CD14-positive monocyte (primary cell): ENCODE measurements at places on chromosomes 3 and 15. TPM values are rescaled to one million over a fixed set of nuclear protein-coding genes. Genes with fewer than 3 reads are reported as not detected.

The CFAP100 gene
- not detected in 2 replicates for polyA plus RNA-seq

DNA sequence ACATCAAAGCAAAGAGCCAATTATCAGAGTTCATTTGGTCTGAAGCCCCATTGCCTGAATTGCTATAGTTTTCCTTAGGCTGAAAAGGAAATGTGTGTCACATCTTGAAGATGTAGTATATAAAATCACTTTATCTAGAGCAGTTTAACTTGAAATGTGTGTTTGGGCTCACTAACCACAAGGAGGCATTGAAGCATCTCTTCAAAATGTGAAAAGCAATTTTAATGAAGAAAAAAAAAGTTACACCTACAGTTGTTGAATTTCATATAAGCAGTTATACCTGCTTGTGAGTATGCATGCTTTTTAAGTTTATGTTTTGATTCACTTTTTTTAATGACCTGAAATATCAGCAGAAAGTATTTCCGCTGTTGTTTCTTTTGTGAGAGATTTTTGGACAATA lies 129.3 kb downstream of the IQCH start:
- H3K36me3 ChIP-seq = no peaks in the 10 kb centered on the region
- no peak overlapping the region for H3K27ac ChIP-seq
- no peak overlapping the region for H3K4me3 ChIP-seq
- no peaks in the 10 kb centered on the region for H3K27me3 ChIP-seq
- DNase-seq = no peak

The UBE2E2 gene
- 78.0 TPM for polyA plus RNA-seq

- DNase-seq = no peak
- H3K4me3 ChIP-seq = no peak overlapping the region
- H3K27me3 ChIP-seq = no peaks in the 10 kb centered on the region
- no peak overlapping the region for H3K27ac ChIP-seq
- no peaks in the 10 kb centered on the region for H3K4me1 ChIP-seq
These were observed 26.7 kb downstream of the SLC2A2 start for GRCh38 chr3:170999737-171000242.

GRCh38 chr3:53665608-53666425 lies 171.4 kb downstream of the CACNA1D start:
- no peak for DNase-seq
- no peak overlapping the region for H3K27ac ChIP-seq
- H3K36me3 ChIP-seq = no peaks in the 10 kb centered on the region
- H3K4me1 ChIP-seq = no peaks in the 10 kb centered on the region
- H3K4me3 ChIP-seq = no peak overlapping the region
- peaks cover 2% of the 10 kb centered on the region for H3K27me3 ChIP-seq

The ENTPD3 gene
- polyA plus RNA-seq = not detected in 2 replicates

DNA sequence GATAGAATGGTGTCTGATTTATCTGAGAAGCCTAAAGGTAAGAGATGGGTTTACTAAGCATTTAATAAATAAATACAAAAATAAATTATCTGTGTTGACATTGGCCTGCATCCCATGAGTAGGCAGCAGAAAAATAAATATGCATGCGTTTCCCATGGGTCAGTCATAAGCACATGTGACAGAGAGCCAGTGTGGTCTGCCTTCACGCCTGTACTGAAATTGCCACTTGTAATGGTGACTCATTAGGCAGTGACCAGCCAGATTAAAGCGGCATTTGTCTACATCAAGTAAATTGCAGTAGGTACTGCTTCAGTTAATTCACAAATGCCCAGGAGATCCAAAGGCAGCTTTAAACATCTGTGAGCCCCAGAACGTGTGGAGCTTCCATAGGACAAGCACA lies 399.6 kb downstream of the NAALADL2 start:
- no peak overlapping the region for H3K27ac ChIP-seq
- H3K4me1 ChIP-seq = no peaks in the 10 kb centered on the region
- H3K4me3 ChIP-seq = no peak overlapping the region
- no peak for DNase-seq
- H3K36me3 ChIP-seq = no peaks in the 10 kb centered on the region

The IL17RB gene
- not detected for polyA plus RNA-seq

GRCh38 chr3:110027446-110028080 lies 690.2 kb upstream of the DPPA4 start:
- no peak overlapping the region for H3K4me3 ChIP-seq
- no peak for DNase-seq
- no peaks in the 10 kb centered on the region for H3K27me3 ChIP-seq
- H3K4me1 ChIP-seq = no peaks in the 10 kb centered on the region

The LRRC31 gene
- polyA plus RNA-seq = not detected in 2 replicates

DNA sequence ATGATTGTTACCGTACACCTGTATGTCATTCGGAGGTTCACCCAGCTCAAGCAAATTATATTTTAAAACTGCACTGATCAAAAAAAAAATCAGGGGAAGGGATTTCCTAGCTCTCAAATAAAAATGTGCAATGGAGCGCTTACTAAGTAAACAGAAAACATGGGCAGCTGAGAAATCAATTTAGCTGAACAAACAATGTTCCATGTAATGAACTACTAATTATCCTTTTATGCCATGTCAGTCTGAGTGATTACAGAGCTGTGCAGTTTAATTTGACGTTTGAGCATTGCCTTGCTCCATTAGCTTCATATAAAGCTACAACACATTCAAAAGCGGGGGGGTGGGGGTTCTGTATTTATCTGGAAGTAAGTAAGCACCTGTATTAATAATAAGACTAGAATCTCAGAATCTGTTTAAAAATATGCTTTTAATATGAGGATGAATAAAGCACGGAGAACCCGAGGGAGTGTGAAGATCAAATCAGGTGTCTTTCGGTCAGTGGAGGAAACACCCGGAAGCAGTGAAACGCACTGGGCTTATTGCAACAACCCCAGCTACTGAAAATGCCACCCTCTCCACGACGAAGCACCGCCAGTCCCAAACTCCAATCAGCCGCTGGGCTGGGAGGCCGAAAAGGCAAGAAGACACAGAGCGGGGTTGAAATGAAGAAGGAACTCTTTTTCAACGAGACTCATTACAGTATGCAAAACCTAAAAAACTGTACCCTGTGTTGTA lies 196.5 kb upstream of the ATP11B start:
- no peak for DNase-seq
- H3K4me3 ChIP-seq = no peak overlapping the region
- H3K27ac ChIP-seq = no peak overlapping the region
- no peaks in the 10 kb centered on the region for H3K4me1 ChIP-seq
- H3K27me3 ChIP-seq = no peaks in the 10 kb centered on the region

GRCh38 chr3:117837391-117837790 lies 1127.8 kb downstream of the TUSC7 start:
- H3K27ac ChIP-seq = no peak overlapping the region
- H3K4me1 ChIP-seq = no peaks in the 10 kb centered on the region
- no peaks in the 10 kb centered on the region for H3K36me3 ChIP-seq
- no peaks in the 10 kb centered on the region for H3K27me3 ChIP-seq
- no peak overlapping the region for H3K4me3 ChIP-seq

GRCh38 chr3:71225951-71226564 lies 357.5 kb downstream of the FOXP1 start:
- H3K4me3 ChIP-seq = no peak overlapping the region
- no peaks in the 10 kb centered on the region for H3K27me3 ChIP-seq
- no peaks in the 10 kb centered on the region for H3K4me1 ChIP-seq
- DNase-seq = no peak
- H3K27ac ChIP-seq = peak overlapping the region; percentile 63

The CPLX3 gene
- 0.09 and 0.12 TPM in 2 replicates for polyA plus RNA-seq

The KIF15 gene
- not detected for polyA plus RNA-seq

DNA sequence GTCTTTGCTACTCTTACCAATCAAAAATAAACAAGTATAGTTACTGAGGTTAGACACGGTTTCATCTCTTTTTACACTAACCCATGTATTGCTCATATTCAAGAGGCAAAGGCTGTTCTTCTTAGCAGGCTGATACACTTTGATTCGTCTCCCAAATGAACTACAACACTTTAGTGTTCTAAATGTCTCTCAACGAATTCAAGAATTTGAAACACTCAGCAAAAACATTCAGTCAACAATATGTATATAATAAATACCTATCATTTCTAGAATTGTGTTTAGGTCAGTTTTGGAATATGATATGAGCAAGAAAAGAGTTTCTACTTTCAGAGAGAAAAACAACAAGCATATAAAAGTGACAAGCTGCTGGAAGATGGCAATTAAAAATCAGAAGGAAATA lies 669.6 kb upstream of the DPPA4 start:
- DNase-seq = no peak
- no peak overlapping the region for H3K4me3 ChIP-seq
- H3K27ac ChIP-seq = no peak overlapping the region
- no peaks in the 10 kb centered on the region for H3K36me3 ChIP-seq
- H3K27me3 ChIP-seq = no peaks in the 10 kb centered on the region
- no peaks in the 10 kb centered on the region for H3K4me1 ChIP-seq

The SEMA6D gene
- not detected for polyA plus RNA-seq

DNA sequence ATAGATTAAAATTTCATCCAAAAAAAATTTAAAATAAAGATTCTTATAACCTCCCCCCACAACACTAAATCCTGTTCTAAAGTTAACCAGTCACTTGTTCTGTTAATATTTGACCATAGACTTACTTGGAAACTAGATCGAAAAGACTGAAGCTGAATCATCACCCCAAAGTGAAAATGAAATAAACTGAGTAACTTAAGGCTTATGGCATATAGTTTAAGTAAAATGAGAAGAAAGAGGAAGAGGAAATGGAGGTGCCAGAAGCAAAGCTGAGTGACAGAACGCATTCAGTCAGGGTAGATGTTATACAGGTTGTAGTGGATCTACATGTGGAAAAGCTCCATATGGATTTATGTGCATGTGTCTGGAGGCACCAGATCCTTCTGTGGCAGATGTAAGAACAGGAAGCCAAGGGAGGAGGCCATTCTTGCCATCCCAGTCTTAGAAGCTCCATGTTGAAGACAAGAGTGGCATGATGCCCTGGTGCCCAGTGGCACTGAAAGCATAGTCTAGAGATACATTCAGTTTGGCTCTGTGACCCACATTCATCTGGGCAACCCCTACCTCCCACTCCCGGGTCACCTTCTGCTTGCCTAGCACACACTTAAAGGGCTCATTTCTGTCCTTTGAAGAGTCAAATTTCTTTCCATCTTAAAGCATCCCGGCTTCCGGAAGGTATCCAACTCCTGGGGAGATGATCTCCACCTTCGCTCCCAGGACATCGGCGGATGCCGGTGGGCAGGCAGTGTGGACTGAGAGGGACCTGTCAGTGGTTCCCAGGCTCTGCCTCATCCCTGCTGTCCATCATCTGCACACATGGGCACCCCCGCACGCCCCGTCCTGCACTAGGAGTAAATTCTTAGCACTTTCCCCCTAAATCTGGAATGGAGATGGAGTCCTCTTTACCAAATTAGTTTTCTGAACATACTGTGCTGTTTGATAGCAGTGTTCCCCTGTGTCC lies 90.8 kb downstream of the NEO1 start:
- no peak for DNase-seq
- no peak overlapping the region for H3K4me3 ChIP-seq
- no peak overlapping the region for H3K27ac ChIP-seq
- peaks cover 3% of the 10 kb centered on the region for H3K27me3 ChIP-seq
- no peaks in the 10 kb centered on the region for H3K4me1 ChIP-seq

GRCh38 chr3:16795581-16795980 lies 89.2 kb upstream of the PLCL2 start:
- no peaks in the 10 kb centered on the region for H3K27me3 ChIP-seq
- no peak for DNase-seq
- no peaks in the 10 kb centered on the region for H3K36me3 ChIP-seq
- H3K4me1 ChIP-seq = peaks cover 44% of the 10 kb centered on the region
- no peak overlapping the region for H3K4me3 ChIP-seq

GRCh38 chr15:71189718-71190117 lies 74.4 kb downstream of the THSD4 start:
- no peak for DNase-seq
- no peaks in the 10 kb centered on the region for H3K27me3 ChIP-seq
- no peak overlapping the region for H3K4me3 ChIP-seq
- H3K27ac ChIP-seq = no peak overlapping the region
- H3K4me1 ChIP-seq = no peaks in the 10 kb centered on the region

- H3K27me3 ChIP-seq = no peaks in the 10 kb centered on the region
- peak; percentile 8 for DNase-seq
- no peaks in the 10 kb centered on the region for H3K4me1 ChIP-seq
- no peak overlapping the region for H3K27ac ChIP-seq
- no peaks in the 10 kb centered on the region for H3K36me3 ChIP-seq
- no peak overlapping the region for H3K4me3 ChIP-seq
These were observed 45.0 kb downstream of the GPR176 start for GRCh38 chr15:39874890-39875549.

DNA sequence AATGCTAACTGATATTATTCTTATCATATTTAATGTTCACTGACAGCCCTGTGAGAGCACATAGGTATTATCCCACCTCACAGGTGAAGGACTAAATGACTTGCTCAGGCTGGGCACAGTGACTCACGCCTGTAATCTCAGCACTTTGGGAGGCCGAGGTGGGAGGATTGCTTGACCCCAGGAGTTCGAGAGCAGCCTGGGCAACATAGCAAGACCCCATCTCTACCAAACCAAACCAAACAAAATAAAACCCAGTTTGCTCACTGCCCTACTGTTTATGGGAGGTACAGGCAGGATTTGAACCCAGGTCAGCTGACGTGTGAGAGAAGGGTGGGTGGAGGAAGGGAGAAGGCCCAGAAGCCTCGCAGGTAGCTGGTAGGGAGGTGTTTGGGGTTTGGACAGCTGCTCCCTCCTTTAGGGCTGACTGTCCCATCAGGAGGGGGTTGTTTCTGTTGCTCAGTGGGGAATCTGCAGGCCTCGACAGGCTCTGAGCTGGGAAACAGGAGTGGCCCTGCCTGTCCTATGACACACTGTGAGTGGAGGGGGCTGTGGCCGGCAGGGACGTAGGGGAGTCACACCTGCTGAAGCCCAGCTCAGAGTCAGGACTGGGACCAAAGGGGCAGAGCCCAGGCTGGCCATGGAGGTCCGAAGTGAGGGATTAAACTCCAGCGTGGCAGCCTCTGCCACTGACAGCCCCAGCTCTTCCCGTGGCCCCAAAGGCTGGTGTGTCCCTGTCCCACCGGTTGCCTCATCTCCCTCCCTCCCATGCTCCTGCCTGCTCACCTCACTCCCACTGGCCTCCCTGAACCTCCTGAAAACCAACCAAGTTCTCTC lies 25.3 kb downstream of the BHLHE40 start:
- no peak overlapping the region for H3K27ac ChIP-seq
- H3K36me3 ChIP-seq = no peaks in the 10 kb centered on the region

- no peaks in the 10 kb centered on the region for H3K4me1 ChIP-seq
- H3K27ac ChIP-seq = no peak overlapping the region
- H3K36me3 ChIP-seq = no peaks in the 10 kb centered on the region
- no peak overlapping the region for H3K4me3 ChIP-seq
- peak; percentile 52 for DNase-seq
These were observed 15.6 kb upstream of the MAGEF1 start for GRCh38 chr3:184727357-184728009.

The SLITRK3 gene
- not detected in 2 replicates for polyA plus RNA-seq

GRCh38 chr3:160458151-160458550 lies 8.6 kb upstream of the TRIM59 start:
- no peak for DNase-seq
- H3K4me1 ChIP-seq = peaks cover 11% of the 10 kb centered on the region
- H3K27ac ChIP-seq = no peak overlapping the region
- no peaks in the 10 kb centered on the region for H3K27me3 ChIP-seq
- H3K4me3 ChIP-seq = no peak overlapping the region
- no peaks in the 10 kb centered on the region for H3K36me3 ChIP-seq
